T-helper 17 cell (primary cell): ENCODE measurements at places on chromosomes 11 and 22. TPM values are rescaled to one million over a fixed set of nuclear protein-coding genes. Genes with fewer than 3 reads are reported as not detected.

Gene SLC37A2
- total RNA-seq, result 0.90 TPM

Gene TUBA8
- total RNA-seq, result 2.3 TPM

Gene TUB
- total RNA-seq, result 0.72 TPM

DNA sequence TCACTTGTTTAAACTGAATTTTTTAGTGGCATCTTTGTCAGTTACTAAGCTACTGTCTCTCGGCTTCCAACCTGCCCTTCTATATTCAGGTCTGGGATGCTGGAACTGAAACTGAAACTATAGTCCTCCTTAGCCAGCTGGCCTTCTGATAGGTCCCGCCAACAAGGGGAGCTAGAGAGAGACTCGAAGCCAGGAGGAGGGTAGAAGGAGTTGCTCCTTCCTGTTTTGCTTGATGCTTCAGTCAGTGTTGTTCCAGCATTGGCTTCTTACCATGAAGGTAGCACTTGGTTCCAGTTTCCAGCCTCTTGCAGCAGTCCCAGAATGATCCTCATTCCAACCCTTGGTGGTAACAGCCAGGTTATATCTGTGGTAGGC is 32.9 kb upstream of the HORMAD2 start:
- peaks cover 7% of the 10 kb centered on the region for H3K27me3 ChIP-seq
- DNase-seq, result no peak
- peaks cover 7% of the 10 kb centered on the region for H3K4me1 ChIP-seq
- peaks cover 3% of the 10 kb centered on the region for H3K36me3 ChIP-seq
- no peak overlapping the region for H3K4me3 ChIP-seq
- peak overlapping the region; percentile 47 for H3K27ac ChIP-seq

GRCh38 chr11:93542811-93543229 is 371 bp downstream of the SMCO4 start:
- peaks cover 13% of the 10 kb centered on the region for H3K27me3 ChIP-seq
- DNase-seq, result no peak
- peaks cover 21% of the 10 kb centered on the region for H3K4me1 ChIP-seq
- peak overlapping the region; percentile 81 for H3K27ac ChIP-seq
- peak overlapping the region; percentile 92 for H3K4me3 ChIP-seq

DNA sequence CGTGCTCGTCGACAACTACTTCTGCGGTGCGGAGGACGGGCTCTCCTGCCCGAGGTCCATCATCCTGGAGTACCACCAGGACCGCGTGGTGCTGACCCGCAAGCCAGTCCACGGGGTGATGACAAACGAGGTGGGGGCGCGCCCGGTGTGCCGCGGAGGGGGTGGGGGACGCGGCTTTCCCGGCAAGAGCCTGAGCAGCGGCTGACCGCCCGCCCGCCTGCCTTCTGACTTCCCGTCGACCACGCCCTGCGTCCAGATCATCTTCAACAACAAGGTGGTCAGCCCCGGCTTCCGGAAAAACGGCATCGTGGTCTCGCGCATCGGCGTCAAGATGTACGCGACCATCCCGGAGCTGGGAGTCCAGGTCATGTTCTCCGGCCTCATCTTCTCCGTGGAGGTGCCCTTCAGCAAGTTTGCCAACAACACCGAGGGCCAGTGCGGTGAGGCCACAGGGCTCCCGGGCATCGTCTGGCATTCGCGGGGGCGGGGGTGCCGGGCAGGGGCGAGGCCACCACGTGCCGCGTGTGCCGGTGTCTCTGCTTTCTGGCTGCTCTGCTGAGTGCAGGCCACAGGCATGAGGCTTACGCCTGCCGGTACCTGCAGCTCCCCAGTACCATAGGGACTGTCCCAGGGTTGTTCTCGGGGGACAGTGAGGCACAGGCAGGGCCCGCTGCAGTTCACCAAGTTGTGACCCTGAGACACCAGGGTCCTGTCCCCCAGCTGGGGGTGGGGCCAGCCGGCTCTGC is 28.5 kb upstream of the MUC5B start:
- no peak for DNase-seq
- H3K4me3 ChIP-seq, result no peak overlapping the region
- peaks cover 5% of the 10 kb centered on the region for H3K27me3 ChIP-seq
- no peak overlapping the region for H3K27ac ChIP-seq

DNA sequence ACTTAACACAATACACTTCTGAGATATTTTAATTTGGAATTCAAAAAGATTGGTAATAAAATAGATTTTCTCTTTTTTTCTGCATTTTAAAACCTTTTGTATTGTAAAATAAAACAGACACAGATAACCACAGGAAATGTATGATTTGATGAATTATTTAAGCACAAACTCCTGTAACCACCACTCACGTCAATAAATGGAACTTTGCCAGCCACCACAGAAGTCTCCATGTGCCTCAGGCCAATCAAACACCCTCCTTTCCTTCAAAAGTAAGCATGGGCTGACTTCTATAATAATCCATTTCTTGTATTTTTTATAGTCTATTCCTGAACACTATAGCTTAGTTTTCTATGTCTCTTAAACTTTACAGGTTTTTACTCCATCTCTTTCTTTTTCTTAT is 721.7 kb downstream of the DLG2 start:
- H3K4me3 ChIP-seq, result no peak overlapping the region
- no peak overlapping the region for H3K27ac ChIP-seq
- H3K27me3 ChIP-seq, result no peaks in the 10 kb centered on the region
- no peak for DNase-seq
- no peaks in the 10 kb centered on the region for H3K36me3 ChIP-seq
- no peaks in the 10 kb centered on the region for H3K4me1 ChIP-seq

GRCh38 chr11:34366522-34366921 is 8.7 kb upstream of the ABTB2 start:
- DNase-seq, result no peak
- no peak overlapping the region for H3K4me3 ChIP-seq
- H3K36me3 ChIP-seq, result no peaks in the 10 kb centered on the region
- peaks cover 5% of the 10 kb centered on the region for H3K4me1 ChIP-seq
- H3K27ac ChIP-seq, result no peak overlapping the region
- peaks cover 21% of the 10 kb centered on the region for H3K27me3 ChIP-seq

DNA sequence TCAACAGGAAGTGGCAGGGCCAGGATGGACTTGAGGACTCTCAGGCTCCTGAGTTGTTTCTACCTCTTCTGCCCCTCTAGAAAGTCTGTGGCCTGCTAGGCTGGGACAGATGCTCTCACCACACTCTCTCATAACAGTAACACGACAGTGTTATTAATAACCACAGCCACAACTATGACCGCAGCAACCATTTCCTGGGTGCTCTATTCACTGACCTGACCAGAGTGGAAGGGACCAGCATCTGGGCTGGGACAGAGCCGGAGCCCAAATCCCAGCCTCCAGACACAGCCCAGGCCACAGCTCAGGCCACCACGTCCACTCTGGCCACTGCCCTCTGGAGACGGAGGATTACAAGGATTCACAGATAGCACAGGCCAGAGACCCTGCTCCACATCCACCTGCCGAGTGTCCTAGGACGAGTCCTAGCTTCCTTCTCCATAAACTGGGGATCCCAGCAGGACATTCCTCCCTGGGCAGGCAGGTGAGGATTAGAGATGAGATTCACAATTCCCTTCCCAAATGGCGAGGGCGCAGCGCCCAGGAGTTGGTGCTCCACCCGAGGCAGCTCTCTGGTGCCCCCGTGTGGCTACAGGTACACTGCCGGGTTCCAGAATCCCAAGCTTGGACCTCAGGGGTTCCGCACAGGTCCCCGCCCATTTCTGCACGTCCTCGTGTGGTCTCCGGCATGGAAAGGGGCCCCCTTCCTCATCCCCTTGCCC is 7.1 kb downstream of the PNPLA5 start:
- H3K27ac ChIP-seq, result no peak overlapping the region
- H3K36me3 ChIP-seq, result peaks cover 2% of the 10 kb centered on the region
- peak; percentile 21 for DNase-seq
- H3K4me1 ChIP-seq, result peaks cover 10% of the 10 kb centered on the region

DNA sequence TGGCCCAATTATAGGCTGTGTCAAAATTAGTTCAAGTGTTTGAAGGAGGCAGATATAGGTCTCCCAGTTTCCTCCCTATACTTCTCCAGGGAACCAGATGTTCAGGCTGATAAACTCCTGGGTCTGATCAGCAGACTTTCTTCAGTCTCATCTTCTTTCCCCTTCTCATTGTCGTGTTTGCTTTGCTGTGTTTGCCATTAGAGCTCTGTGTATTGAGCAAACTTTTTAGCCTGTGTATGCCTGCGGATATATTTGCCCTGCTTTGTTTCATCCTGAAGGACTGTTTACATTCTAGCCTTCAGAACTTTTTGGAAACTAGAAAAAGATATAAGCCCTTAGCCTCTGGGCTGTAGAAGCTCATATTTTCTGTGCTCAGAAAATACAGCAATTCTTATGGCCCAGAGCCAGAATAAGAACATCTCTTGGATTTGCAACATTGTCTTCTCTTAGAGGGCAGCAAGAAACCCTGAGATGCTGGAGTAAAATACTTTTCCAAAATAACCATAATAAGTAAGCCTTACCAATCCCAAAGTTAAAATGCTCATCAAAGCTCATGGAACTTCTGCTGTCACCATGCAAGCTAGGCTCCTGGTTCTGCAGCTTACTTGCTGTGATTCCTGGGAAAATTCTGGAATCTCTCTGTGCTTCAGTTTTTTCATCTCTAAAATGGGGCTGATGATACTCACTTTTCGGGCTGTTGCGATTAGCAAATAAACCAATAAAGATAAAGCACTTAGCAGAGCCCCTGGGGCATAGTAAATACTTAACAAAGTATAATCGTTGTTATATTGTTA is 34.1 kb upstream of the ME3 start:
- H3K4me1 ChIP-seq, result no peaks in the 10 kb centered on the region
- no peak overlapping the region for H3K27ac ChIP-seq
- no peak overlapping the region for H3K4me3 ChIP-seq
- H3K36me3 ChIP-seq, result peaks cover 2% of the 10 kb centered on the region

DNA sequence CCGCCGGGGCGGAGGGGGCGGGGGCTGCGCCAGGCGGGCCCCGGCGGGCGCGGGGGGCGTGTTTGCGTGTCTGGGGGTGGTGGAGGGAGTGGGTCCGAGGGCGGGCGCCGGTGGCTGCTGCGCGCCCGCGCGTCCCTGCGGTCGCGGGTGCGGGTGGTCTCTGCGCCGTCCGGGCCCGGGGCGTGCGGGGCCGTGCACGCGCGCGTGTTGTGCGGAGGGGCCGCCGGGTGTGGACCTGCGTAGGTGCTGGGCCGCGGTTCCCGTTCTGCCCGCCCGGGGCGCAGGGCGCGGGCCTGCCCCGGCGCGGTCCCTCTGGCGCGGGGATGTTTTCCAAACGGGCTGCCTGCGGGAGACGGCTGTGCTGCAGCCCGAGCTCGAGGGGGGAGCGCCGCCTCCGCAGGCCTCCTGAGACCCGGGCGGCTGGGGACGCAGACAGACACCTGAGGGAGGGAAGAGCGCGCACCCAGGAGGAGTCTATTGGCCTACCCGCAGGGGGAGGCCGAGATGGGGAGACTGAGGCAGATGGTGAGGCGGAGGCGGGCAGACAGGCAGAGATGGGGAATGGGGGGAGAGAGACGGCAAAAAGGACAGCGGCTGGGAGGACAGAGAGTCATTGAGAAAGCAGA is 442 bp downstream of the PELI3 start:
- H3K36me3 ChIP-seq, result peaks cover 2% of the 10 kb centered on the region
- peak; percentile 39 for DNase-seq
- H3K27me3 ChIP-seq, result no peaks in the 10 kb centered on the region
- H3K27ac ChIP-seq, result peak overlapping the region; percentile 73
- peaks cover 13% of the 10 kb centered on the region for H3K4me1 ChIP-seq

DNA sequence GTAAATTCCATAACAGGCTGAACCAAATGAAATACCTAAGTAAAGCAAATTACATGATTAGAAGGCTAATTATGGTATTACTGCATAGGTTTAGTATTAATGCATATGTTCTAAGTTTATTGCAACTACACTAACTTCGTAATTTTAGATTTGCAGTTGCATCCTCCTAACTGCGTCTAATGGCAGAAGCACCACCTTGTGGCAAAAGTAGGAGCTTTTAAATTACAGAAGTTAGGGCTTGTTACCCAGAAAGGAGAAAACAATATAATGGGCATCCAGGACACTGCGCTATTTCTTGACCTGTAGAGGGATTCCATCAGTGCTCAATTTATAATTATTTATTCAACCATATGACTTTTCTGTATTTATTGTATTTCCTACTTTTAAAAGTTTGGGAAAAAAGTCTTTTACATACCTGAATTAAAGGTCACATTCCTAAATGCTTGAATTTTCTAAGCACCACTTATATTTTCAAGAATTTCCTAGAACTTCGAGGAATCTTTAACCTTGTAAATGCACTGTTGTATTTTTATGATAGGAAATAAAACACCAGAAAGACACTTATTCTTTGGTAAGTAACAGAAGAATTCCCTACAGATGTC is 16.3 kb upstream of the GPR83 start:
- H3K4me3 ChIP-seq, result no peak overlapping the region
- peaks cover 6% of the 10 kb centered on the region for H3K36me3 ChIP-seq
- no peak overlapping the region for H3K27ac ChIP-seq
- H3K4me1 ChIP-seq, result no peaks in the 10 kb centered on the region
- H3K27me3 ChIP-seq, result no peaks in the 10 kb centered on the region

GRCh38 chr11:92739491-92739890 is 230.0 kb upstream of the MTNR1B start:
- H3K27me3 ChIP-seq, result peaks cover under 1% of the 10 kb centered on the region
- no peaks in the 10 kb centered on the region for H3K36me3 ChIP-seq
- H3K4me3 ChIP-seq, result no peak overlapping the region

DNA sequence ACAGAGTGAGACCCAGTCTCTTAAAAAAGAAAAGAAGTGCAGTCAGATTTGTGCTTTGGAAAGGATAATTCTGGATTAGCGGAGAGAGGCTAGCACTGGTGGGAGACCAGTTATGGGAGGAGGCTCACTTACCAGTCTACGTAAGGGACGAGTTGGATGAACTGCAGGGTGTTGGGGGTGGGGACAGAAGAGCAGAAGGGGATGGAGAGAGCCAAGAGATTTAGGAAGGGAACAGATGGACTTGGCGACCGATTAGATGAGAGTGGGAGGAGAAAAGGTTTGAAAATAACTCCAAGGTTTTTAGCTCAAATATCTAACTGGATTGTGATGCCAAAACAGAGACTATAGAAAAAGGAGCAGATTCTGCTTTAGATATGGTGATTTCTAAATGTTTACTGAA is 81.4 kb downstream of the SFI1 start:
- no peak overlapping the region for H3K4me3 ChIP-seq
- no peak for DNase-seq
- no peaks in the 10 kb centered on the region for H3K27me3 ChIP-seq
- H3K36me3 ChIP-seq, result peaks cover 10% of the 10 kb centered on the region
- peaks cover 11% of the 10 kb centered on the region for H3K4me1 ChIP-seq

DNA sequence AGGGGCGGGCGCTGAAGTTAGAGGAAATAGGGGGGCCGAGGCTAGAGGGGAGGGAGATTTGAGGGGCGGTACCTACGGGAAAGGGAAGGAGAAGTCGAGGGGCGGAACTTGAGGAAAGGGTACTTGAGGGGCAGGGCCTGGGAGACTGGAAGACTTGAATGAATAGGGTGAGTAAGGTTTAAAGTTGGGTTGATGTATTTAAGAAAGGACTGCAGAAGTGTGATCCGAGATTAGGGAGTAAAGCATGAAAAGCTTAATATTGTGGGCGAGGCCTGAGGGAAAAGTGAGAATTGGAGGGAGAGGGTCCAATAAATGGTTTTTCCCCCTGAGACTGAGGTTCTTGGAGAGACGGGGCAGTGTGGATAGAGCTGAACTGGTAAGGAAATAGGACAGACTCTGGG is 723 bp downstream of the HSCB start:
- no peaks in the 10 kb centered on the region for H3K27me3 ChIP-seq
- no peak for DNase-seq
- H3K4me3 ChIP-seq, result peak overlapping the region; percentile 98
- H3K27ac ChIP-seq, result peak overlapping the region; percentile 98
- peaks cover 2% of the 10 kb centered on the region for H3K36me3 ChIP-seq
- H3K4me1 ChIP-seq, result peaks cover 30% of the 10 kb centered on the region

- no peak overlapping the region for H3K27ac ChIP-seq
- H3K27me3 ChIP-seq, result no peaks in the 10 kb centered on the region
- peaks cover 2% of the 10 kb centered on the region for H3K36me3 ChIP-seq
Measured at GRCh38 chr22:47129902-47130635, 367.6 kb downstream of the TBC1D22A start.
